ENCODE measurements at places on chromosomes 13 and 19. TPM values are rescaled to one million over a fixed set of nuclear protein-coding genes. Genes with fewer than 3 reads are reported as not detected.

Gene MYBPC2
- 2.0 TPM for polyA plus RNA-seq

Gene ARHGEF1
- 75.5 TPM for polyA plus RNA-seq

Gene LILRB1
- polyA plus RNA-seq = 2.0 TPM

Gene SOX1
- 6.7 TPM for polyA plus RNA-seq

Gene CDKN2D
- polyA plus RNA-seq = 173 TPM

Gene GJB6
- polyA plus RNA-seq = 109 TPM

DNA sequence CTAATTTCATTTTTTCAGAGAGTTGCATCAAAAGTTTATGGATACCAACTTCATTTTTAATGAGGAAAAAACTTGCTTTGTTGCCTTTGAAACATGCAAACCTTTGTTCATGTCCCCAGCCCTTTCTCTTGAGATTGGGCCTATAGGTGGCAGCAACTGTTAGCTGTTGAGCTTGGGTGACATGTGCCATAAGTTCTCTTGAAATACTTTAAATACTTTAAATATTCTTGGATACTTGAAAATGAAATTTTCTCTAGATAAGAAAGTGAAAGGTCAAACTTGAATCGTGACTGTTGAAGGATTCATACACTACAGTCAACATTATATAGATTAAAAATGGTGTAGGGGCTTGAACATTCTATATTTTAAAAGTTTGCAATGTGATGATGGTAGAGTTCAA is 294.9 kb downstream of the NDFIP2 start:
- DNase-seq = no peak

GRCh38 chr13:95217920-95218830 is 83.1 kb downstream of the ABCC4 start:
- no peak for DNase-seq

- no peak for DNase-seq
Measured at GRCh38 chr13:25930653-25931052, 121.2 kb downstream of the SHISA2 start.

GRCh38 chr13:64052521-64052920 is 2636.9 kb upstream of the PCDH20 start:
- DNase-seq = no peak
